ENCODE measurements at places on chromosomes 11 and 22.

GRCh38 chr22:20106849-20107237, 9.1 kb upstream of the RANBP1 start:
- DNase-seq, result no peak

- no peak for DNase-seq
Observed at GRCh38 chr11:132589791-132590190, 942.5 kb downstream of the OPCML start.

DNA sequence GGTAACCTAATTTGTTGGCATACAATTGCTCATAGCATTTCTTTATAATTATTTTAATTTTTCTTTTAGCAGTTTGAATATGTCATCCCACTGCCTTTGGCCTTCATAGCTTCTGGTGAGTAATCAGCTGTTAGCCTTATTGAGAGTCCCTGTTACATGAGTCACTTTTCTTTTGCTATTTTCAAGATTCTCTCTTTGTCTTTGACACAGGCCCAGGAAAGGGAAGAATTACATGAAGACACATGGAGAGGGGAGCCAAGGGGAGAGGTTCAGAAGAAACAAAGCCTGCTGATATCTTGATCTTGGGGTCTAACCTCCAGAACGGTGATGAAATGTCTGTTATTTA, 418.2 kb downstream of the METTL15 start:
- DNase-seq, result no peak

DNA sequence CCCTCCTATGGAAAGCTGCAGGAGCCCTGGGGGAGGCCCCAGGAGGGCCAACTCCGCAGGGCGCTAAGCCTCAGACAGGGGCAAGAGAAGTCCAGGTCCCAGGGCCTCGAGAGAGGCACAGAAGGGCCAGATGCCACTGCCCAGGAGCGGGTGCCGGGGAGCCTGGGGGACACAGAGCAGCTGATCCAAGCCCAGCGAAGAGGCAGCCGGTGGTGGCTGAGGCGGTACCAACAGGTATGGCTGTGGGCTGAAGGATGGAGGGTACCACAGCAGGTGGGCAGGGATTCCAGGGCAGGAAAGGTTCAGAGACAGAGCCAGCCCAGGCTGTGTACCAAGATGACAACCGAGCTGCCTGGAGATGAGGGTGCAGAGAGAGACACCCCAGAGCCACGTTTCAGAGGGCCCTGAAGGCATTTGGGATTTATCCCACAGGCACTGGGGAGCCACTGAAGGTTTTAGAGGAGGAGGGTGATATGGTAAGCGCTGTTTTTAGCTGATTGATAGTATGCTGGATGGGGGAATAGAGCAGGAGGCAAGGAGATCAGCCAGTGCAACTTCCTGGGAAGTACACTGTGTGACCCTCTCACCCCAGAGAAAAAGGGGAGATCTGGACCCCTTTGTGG, 412 bp downstream of the C11orf86 start:
- no peak for DNase-seq

DNA sequence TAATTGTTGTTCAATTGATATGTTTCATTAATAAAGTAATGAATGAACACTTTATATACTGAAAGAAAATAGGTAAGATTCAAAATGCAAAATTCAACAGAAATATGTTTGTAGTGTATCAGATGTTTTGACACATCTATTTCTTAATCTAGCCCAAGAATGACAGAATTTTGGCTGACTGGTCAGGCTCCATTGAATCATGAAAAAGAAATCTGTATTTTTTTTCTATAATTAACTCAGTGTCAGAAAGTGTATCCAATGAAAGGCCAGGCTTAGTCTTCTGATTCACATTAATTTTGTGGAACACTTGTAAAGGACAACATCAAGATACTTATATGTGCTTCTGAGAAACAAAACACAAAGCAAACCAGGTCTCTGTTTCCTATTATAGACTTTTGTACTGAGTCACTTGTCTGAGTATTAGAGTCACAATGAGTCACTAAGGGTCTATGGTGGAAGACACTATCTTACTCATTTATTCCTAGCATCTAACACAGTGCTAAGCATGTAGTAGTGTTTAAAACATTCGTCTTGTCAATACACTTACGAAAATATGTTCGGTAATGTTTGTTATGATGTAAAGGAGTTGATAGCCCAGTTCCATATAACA, 297.7 kb upstream of the CCDC90B start:
- no peak for DNase-seq

- no peak for DNase-seq
Observed at GRCh38 chr11:128246364-128246801, 341.0 kb downstream of the ETS1 start.

DNA sequence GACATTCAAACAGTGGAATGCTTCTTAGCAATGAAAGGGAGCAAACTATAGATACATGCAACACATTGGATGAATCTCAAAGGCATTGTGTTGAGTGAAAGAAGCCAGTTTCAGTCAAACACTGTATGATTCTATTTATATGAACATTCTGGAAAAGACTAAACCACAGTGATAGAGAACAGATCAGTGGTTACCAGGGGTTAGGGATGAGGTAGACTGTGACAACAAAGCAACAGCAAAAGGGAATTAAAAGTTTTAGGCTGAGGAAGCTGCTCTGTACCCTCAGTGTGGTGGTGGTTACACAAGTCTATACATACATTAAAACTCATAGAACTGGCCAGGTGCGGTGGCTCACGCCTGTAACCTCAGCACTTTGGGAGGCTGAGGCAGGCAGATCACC, 23.0 kb downstream of the FDX1 start:
- DNase-seq, result no peak

DNA sequence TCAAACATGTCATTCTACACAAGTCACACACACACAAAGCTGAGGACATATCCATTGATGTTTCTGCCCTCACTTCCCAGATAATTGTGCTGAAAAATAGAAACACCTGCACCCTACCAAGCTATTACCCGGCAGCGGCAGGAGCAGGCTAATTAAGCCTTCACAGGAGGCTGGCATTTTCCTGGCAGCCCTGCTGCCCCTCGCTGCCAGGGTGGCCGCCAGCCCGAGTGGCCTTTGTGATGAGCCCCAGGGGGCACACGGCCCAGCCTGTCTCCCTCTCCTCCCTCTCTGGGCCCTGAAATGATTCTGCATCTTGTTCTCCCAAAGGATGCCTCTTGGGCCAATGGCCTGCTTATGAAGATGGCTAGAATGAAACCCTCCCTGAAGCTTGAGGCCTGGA, 76.2 kb upstream of the TP53I11 start:
- DNase-seq, result no peak

All from neural crest cell (in vitro differentiated cells).